ENCODE measurements at places on chromosomes 6 and 20. TPM values are rescaled to one million over a fixed set of nuclear protein-coding genes. Genes with fewer than 3 reads are reported as not detected.

COL10A1 gene
- total RNA-seq = not detected

NOP56 gene
- total RNA-seq = 392 TPM

PEX7 gene
- total RNA-seq = 3.8 TPM

ZBTB22 gene
- total RNA-seq = 16.1 TPM

AMD1 gene
- 61.4 TPM for total RNA-seq
